ENCODE measurements at places on chromosomes 7 and 10. TPM values are rescaled to one million over a fixed set of nuclear protein-coding genes. Genes with fewer than 3 reads are reported as not detected.

IFT22 gene
- total RNA-seq: 19.7 TPM

PON1 gene
- not detected for total RNA-seq

ZNF804B gene
- total RNA-seq: not detected

SPDYE5 gene
- not detected for total RNA-seq

PTPN20 gene
- 5.6 TPM for total RNA-seq

EPO gene
- not detected for total RNA-seq

GRCh38 chr7:84624527-84624926 is 429.9 kb upstream of the SEMA3A start:
- DNase-seq: no peak

DNA sequence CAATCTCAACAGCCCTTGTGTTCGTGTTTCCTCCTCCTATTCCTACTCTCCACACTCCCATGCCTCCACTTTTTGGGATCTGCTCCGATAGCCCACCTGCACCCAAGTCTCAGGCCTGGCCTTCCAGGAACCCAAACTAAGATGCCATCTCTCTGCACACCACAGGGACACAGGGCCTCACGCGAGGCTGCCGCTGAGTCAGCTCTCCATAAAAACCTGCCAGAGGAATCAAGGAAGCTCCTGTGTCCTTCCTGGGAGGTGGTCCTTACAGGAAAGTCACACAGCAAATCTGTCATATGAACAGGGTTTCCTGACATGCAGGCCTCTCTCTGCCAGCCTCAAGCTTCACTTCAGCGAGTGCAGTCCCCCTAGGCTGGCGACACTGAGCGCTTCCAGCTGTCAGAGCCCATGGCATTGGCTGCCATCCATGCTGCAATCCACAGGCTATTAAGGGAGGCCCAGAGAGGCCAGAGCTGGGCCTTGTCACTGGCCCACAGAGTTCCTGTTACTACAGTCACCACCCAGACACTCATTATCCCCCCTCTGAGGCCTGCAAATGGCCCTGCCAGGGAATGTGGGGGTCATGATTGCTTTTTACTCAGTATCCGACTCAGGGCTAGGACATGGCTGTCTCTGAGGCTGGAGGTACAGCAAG is 151.4 kb downstream of the OAT start:
- no peak for DNase-seq

DNA sequence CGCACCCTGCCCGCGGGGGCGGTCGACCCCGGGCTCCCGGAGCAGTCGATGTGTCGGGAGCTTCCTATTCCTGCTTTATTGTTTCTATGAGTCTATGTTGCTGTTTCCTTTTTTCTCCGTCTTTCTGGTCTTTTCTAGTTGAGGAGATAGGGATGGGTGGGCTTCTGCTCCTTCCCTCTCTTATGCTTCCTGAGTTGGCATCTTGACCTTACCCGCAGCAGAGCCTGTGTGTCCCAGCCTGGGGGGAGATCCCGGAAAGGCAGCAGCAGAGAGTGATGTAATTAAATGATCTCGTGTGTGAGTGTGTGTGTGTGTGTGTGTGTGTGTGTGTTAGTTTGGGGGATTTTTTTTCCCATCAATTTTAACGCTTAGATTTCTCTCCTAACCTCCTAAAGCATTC is 486 bp upstream of the SORCS1 start:
- DNase-seq: no peak

- no peak for DNase-seq
Observed at GRCh38 chr7:67518580-67518979, 521.9 kb downstream of the TYW1 start.

GRCh38 chr7:37820708-37821468 is 27.5 kb upstream of the NME8 start:
- no peak for DNase-seq

- DNase-seq: no peak
Observed at GRCh38 chr7:131040467-131040932, 287.2 kb upstream of the MKLN1 start.

DNA sequence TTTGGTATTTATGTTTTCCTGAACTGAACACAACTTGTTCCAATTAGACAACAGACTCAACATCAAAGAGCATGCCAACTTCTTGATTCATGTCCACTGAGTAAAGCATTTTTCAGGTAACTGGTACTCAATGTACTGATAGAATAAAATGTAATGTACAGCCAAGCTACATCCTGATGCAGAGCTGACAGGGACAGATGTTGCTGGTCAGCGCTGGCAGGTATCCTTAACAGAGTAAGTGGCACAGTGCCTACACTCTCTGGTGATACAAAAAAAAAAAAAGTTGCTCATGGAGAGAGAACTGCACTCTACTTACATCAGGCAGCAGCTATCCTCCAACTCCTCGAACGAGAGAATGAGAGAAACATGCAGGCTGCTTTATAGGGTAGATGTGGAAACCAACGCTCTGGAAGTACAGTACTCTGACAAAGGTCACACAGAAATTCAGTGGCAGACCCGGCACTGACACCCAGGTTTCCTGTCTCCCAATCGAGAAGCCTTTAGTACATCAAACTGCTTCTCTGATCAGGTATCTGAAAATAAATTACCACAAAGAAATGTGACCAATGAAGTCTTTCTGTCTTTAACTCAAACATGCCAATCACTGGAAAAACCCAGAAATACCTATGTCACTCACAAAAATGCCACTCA is 4.6 kb downstream of the ITGB1 start:
- no peak for DNase-seq

DNA sequence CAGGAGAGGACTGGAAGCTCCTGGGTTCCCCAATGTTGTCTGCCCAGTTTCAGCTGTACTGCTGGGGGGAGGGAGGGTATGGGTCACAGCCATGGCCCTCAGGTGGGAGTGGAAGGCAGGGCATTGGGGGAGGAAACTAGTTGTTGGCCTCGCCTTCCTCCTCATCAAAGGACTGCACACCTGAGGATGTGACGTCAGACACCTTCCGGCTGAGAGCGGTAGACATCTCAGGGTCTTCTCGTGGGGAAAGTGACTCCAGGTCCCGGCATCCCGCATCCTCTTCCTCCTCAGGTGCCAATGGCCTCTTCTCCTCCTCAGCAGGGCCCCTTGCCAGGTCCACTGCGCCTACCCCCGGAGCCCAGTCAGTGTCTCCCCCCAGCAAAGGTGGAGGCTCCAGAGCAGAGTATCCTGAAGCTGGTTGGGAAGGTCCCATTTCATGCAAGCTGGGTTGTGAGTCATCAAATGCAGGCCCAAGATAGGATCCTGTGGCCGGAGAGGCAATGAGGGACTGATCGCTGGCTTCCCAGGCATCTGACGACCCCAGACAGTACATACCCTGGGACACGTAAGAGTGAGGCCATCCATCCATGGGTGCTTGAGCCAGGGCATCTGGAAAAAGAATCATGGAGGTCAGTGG is 6.0 kb downstream of the FAM131B start:
- no peak for DNase-seq

GRCh38 chr7:154353355-154353767 is 301.2 kb downstream of the DPP6 start:
- DNase-seq: no peak

DNA sequence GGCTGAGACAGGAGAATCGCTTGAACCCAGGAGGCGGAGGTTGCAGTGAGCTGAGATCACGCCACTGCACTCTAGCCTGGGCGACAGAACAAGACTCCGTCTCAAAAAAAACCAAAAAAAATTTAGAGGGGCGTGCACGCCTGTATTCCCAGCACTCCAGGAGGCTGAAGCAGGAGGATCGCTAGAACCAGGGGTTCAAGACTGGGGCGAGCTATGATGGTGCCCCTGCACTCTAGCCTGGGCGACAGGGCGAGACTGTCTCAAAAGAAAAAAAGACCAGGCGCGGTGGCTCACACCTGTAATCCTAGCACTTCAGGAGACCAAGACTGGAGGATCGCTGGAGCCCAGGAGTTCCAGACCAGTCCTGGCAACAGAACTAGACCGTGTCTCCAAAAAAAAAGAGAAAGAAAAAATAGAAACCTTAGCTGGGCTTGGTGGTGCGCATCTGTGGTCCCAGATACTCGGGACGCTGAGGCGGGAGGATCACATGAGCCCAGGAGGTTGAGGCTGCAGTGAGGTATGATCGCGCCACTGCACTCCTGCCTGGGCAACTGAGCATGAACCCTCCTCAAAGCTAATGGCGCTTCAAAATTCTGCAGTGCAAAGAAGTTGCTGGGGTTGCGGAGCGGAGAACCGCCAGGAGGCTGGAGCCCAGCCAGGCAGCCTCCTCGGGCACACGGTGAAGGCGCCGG is 382 bp upstream of the MBLAC1 start:
- DNase-seq: no peak

GRCh38 chr7:69778138-69778537 is 179.9 kb downstream of the AUTS2 start:
- no peak for DNase-seq

DNA sequence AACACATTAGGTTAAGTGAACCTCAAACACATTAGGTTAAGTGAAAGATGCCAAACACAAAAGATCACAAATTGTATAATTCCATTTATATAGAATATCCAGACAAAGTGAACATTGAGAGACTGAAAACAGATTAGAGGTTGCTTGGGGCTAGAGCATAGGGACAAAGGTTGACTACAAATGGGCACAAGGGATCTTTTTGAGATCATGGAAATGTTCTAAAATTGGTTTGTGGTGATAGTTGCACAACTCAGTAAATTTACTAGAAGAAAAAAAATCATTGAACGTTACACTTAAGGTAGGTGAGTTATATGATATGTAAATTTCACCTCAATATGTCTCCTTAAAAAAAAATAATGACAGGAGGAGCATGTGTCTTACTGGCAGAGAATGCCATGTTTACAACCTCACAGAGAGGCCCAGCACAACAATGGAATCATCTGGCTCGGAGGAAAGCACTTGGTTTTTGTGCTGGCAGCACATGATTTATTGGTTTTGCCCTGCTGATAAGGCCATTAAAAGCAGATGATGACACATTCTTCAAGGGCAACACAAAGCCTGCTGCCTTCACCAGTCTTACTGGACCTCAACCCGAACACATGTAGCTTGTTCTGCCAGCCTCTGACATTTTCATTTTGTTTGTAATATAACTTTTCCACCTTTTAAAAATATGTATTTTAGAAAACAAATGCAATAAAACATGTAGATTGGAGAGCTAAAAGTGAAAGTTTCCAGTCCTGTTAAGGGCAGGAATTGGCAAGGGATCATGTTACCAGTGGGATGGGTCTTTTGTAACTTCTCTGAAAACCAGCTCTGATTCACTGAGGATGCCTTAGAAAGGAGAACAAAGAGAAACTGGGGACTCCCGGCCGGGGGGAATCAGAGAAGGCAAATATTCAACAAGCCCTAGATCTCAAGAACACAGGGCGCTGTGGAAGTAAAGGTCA is 11.9 kb upstream of the LMOD2 start:
- no peak for DNase-seq

GRCh38 chr7:47502240-47502877 is 79.6 kb downstream of the TNS3 start:
- no peak for DNase-seq

All from breast epithelium (tissue), 4 donors.